ENCODE measurements at places on chromosomes 3 and 15. TPM values are rescaled to one million over a fixed set of nuclear protein-coding genes. Genes with fewer than 3 reads are reported as not detected.

The IL12A gene
- 2.9 TPM for polyA plus RNA-seq

The IQCH gene
- polyA plus RNA-seq, result 1.1 TPM

The AGBL1 gene
- 0.08 TPM for polyA plus RNA-seq

The BNC1 gene
- polyA plus RNA-seq, result 0.93 TPM

The ISL2 gene
- 0.38 TPM for polyA plus RNA-seq

The LDHAL6B gene
- polyA plus RNA-seq, result not detected

The XCR1 gene
- 0.04 TPM for polyA plus RNA-seq

The SLC7A14 gene
- polyA plus RNA-seq, result not detected

The SLC9A9 gene
- 4.7 TPM for polyA plus RNA-seq

The H1-8 gene
- not detected for polyA plus RNA-seq

The PRRT3 gene
- polyA plus RNA-seq, result 1.5 TPM

The ICE2 gene
- 11.3 TPM for polyA plus RNA-seq

The BCL2A1 gene
- polyA plus RNA-seq, result 323 TPM

The HDC gene
- 0.57 TPM for polyA plus RNA-seq

The NEO1 gene
- 6.9 TPM for polyA plus RNA-seq

The IGSF10 gene
- 25.1 TPM for polyA plus RNA-seq

The ITGA11 gene
- 0.39 TPM for polyA plus RNA-seq

The SEC62 gene
- 55.2 TPM for polyA plus RNA-seq

The A4GNT gene
- not detected for polyA plus RNA-seq

The SAMD7 gene
- polyA plus RNA-seq, result not detected

The RASL12 gene
- polyA plus RNA-seq, result 13.8 TPM

The OXTR gene
- polyA plus RNA-seq, result 1.2 TPM

The RPL15 gene
- polyA plus RNA-seq, result 3,372 TPM

The TM4SF1 gene
- polyA plus RNA-seq, result 261 TPM

The DNAJC13 gene
- 6.7 TPM for polyA plus RNA-seq

The ZNF860 gene
- 0.35 TPM for polyA plus RNA-seq

The PRSS50 gene
- 0.16 TPM for polyA plus RNA-seq
